ENCODE measurements at places on chromosomes 11 and 22.

DNA sequence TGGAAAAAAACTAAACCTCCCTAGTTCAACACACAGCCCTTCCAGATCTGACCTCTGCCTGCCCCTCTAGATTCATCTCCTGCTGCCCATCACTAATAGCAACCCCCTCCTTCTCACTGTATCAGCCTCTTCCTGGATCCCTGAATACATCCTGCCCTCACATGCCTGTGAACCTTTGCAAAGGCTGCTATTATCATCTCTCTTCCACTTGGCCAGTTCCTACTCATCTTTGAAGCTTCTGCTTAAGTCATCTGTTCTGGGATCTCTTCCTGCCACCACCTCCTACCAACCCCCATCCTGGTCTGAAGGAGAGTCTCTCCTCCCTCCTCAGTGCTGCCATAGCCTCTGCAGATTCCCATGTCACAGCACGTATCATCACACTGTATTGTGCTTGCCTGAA, 38.0 kb upstream of the AMOTL1 start:
- DNase-seq, result no peak

GRCh38 chr11:118530683-118531596, at the start of gene TMEM25:
Gene TMEM25 (plus strand): TSS chr11:118531192. CDS start chr11:118531802, 610 bp downstream.
- peak; percentile 50 for DNase-seq

GRCh38 chr11:39810358-39810757, 1649.1 kb downstream of the LRRC4C start:
- no peak for DNase-seq

- DNase-seq, result no peak
Observed at GRCh38 chr11:103486604-103487003, 377.4 kb downstream of the DYNC2H1 start.

- DNase-seq, result no peak
Observed at GRCh38 chr22:29370537-29370936, 17.8 kb downstream of the AP1B1 start.

DNA sequence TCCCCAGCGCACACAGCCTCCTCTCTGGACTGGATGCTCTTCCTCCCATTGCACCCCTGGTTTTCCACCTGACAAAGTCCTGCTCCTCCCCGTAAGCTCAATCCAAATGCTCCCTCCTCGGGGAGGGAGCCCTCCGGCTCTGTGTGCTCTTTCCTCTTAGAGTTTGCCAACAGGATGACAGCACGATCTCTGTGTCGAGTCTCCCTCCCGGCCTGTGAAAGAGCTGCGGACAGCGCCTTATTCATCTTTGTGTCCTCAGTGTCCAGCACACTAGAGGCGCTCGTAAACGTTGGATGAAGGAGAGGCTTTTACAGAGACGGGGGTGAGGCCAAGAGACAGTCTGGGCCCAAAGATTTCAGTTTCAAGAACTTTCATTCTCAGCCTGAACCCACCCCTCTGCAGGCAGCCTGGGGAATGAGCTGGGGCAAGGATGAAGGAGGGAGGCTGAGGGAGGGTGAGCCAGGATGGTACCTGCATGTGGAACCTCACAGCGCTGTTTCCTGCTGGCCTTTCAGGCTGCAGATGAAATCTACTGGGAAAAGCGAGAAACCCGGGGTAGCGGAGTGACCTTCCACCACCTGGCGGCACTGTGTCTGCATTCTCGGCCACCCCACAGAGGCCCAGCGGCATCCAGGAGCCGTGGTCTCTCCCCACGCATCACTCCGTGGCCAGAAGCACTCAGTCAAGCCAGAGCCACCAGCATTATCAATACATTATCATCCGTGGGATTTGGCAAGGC, 8.5 kb upstream of the TMPRSS4 start:
- no peak for DNase-seq

DNA sequence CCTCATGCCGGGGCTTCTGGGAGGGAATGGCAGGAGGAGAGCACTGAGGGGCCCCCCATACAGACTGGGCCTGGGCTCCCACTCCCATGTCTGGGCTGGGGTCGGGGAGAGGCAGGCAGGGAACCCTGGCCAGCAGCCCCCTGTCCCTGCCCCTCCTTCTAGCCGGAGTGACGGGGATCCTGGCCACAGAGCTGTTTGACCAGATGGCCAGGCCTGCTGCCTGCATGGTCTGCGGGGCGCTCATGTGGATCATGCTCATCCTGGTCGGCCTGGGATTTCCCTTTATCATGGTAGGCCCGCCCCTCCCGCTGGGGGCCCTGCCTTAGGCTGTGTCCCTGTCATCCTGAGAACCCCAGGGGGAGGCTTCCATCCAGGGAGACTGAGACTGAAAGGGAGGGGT, 10.0 kb upstream of the MIF start:
- DNase-seq, result no peak

- no peak for DNase-seq
Observed at GRCh38 chr11:8822469-8822868, 88.5 kb upstream of the AKIP1 start.

- DNase-seq, result peak; percentile 71
Observed at GRCh38 chr22:41448189-41448808, 1.7 kb upstream of the TOB2 start.

GRCh38 chr11:70471254-70471653, 72.9 kb downstream of the CTTN start:
- DNase-seq, result no peak

DNA sequence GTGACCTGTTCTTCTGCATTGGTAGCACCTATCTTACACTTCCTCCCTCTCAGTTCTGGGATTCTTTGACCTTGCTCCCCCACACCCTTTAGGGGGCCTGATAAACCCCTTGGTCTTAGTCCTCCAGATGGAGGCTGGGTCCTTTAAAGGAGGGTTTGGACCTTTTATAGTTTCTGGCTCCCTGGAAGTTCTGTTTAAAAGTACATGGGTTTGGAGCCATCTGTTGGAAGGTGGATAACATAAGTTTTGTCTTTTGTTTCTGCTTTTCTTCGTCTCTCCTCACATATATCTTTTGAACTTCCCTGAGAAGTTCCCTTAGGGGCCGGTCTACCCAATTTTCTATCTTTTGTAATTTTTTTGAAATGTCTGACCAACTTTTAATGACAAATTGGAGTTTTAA, 17.9 kb upstream of the HYLS1 start:
- no peak for DNase-seq

GRCh38 chr22:26273011-26273675, 103.9 kb downstream of the SEZ6L start:
- DNase-seq, result no peak

DNA sequence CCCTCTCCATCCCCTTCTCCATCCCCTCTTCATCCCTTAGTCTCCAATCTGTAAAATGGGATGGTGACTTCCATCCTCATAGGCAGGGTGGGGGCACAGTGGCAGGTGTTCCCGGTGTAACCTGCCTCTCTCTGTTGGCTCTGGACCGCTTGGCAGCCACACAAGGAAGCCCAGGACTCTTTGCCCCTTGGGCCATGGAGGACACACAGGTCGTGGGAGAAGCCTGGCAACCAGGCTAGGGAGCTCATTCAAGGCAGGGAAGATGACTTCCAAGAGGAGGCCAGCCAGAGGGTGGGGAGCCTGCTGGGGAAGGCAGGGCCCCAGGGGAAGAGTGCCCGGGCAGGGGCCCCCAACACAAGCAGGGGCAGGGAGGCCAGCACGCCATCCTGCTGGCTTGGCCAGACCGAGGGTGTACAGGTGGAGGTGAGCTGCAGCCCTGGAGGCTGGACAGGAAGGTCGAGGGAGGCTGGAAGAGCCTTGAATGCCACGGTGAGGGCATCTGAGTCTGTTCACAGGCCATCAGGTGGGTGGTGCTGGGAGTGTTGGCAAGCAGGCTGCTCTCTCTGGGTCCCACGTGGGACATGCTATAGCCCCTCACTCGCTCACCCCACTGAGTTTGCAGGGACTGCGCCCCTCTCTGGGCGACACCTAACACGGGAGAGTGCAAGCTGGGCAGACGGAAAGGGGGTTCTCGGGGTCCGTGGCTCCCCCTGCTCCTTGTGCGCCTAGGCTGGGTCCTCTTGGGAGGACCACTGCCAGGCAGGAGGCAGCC, 15.5 kb upstream of the CTSD start:
- no peak for DNase-seq

DNA sequence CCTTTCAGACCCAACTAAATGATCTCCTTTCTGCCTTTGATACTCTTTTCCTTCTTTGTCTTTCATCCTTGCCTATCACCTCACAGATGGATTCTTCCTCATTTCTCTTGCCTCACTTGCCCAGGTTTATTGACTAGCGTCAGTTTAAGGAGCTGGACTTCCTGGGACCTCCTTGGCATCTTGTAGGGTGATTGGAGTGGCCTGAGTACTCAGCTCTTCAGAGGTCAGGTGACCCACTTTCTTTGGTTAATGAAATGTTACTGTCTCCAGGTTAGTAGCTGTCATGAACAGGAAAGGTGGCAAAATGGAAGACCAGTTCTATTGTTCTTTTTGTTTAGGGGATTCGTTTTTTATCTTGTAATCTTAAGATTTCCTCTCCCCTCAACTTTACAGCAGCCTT, 4.6 kb upstream of the BACE1-AS start:
- no peak for DNase-seq

GRCh38 chr11:111734101-111734953, 31.9 kb downstream of the PPP2R1B start:
- DNase-seq, result no peak

- DNase-seq, result no peak
Observed at GRCh38 chr11:11230802-11231562, 122.1 kb downstream of the CSNK2A3 start.

DNA sequence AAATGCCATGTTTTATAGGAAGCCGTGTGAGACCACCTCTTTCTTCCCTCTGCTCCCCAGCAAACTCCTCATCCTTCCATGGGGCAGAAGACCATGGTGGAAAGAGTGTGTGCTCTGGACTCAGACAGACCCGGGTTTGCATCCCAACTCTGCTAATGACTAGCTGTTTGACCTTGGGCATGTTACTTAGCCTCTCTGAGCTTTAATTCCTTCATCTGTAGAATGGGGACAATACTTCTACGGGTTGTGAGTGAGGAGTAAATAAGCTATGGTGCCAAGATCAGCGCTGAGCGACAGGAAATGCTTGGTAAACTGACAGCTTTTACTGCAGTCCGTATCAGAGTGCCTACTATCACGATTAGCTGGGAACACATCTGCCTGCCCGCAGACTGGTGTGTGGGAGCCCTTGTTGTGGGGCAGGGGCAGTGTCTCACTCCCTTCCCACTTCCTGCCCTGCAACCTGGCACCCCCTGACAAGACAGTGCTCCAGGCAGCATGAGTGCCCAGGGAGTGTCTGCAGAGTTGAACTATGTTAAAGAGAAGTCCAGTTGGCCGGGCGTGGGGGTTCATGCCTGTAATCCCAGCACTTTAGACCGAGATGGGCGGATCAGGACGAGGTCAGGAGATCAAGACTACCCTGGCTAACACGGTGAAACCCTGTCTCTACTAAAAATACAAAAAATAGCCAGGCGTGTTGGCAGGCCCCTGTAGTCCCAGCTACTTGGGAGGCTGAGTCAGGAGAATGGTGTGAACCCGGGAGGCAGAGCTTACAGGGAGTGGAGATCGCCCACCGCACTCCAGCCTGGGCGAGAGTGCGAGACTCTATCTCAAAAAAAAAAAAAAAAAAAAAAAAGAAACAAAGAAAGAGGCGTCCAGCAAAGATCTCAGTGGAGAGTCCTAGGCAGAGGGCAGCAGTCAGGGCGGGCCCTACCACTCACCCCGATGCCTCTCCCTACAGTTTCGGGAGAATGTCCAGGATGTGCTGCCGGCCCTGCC, 2.2 kb downstream of the SEC14L2 start:
- DNase-seq, result no peak

DNA sequence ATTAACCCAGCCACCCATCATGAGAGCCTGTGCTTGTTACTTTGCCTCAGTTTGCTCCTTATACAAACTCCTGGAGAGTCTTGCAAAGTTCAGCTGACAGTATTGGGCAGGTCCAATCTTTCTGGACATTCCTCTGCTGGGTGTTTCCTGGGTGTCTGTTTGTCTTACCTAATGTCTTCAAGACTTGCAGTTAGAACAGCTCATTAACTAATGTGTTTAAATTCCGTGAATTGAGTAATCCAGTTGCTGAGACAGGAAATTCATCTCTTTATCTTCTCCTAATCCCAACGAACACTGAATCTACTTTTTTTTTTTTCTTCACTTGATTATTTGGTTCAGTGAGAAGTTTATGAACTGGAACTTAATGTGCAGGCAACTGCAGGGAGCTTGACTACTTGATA, 20.6 kb downstream of the BCO2 start:
- DNase-seq, result no peak

DNA sequence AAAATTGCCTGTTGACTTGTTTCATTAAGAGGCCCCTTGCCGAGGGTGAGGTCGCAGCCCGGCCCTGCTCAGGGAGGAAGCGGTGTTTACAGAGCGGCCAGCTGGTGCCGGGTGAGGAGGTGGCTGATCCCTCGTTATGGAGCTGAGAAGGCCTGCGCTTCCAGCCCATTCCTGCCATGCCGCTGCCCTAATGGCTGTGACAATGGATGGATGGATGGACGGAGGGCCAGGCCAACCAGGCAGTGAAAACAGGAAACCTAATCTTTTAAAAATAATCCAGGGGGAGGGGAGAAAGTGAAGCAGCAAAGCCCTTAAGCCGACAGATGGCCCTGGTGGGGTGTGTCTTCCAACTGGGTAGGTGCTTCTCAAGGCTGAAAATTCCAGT, 38.5 kb downstream of the BCR start:
- no peak for DNase-seq

- no peak for DNase-seq
Observed at GRCh38 chr11:64876835-64877341, 1.5 kb downstream of the EHD1 start.

DNA sequence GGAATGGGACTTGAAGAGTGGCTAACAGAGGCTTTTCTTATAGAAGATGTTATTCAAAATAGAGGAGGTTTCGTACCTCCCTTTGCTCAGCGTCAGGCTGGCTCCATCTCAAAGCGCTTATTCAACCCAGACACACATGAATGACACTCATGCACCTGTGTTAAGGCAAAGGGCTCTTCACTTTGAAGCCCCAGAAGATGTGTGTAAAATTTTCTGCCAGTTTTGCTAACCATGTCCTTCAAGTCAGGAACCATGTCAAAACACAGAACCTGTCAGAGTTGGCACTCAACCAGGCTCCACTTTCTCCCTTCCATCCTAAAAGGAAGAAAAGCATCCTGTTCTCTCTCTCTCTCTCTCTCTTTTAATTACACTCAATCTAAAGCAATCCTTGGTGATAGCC, 352.8 kb upstream of the NARS2 start:
- DNase-seq, result no peak

DNA sequence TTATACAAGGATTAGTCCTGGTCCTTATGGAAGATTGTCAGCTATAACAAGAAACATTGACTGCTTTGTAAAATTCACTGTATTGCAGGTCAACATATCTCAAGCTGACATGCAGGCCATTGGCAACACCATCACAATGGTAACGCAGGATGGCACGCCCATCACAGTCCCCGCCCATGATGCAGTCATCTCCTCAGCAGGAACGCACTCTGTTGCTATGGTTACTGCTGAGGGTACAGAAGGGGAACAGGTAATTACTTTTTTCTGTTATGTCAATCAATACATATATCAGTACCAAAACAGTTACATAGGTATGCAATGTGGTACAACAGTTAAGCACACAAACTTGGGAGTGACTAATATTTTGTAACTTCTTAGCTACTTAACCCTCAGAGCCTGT, 55.3 kb downstream of the ZNF143 start:
- DNase-seq, result no peak

GRCh38 chr11:8055091-8055835, 25.7 kb upstream of the TUB start:
- no peak for DNase-seq
